ENCODE measurements at places on chromosomes 4 and X.

- no peak for DNase-seq
Measured at GRCh38 chr4:66489783-66490452, 819.6 kb upstream of the EPHA5 start.

GRCh38 chr4:57924951-57925350 lies 814.8 kb upstream of the IGFBP7 start:
- DNase-seq: no peak

DNA sequence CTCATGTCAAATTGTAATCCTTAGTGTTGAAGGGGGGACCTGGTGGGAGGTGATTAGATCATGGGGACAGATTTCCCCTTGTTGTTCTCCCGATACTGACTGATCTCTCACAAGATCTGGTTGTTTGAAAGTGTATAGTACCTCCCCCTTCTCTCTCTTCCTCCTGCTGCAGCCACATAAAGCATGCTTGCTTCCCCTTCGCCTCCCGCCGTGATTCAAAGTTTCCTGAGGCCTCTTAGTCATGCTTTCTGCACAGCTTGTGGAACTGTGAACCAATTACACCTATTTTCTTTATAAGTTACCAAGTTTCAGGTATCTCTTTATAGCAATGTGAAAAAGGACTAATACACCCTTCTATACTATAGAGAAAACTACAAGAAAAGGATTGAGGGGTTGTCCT lies 1170.5 kb upstream of the AGA start:
- no peak for DNase-seq

DNA sequence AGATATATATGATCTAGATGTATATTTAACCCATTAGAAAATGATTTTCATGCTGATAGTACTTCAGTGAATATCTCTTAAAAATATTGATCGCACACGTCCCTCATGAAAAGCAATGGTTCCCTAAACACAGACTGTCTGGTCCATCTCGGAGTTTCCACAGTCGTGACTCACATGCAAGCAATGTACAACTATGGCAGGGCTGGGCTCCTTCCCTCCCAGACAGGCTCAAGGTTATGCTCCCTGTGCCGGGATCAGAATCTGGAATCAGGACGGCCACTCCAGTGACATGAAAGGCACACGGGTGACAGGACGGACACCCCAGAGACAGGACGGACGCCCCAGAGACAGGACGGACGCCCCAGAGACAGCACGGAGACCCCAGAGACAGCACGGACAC lies 40.2 kb upstream of the PPP2R3B start:
- DNase-seq: no peak

GRCh38 chr4:18185491-18185890 lies 163.9 kb upstream of the LCORL start:
- no peak for DNase-seq

GRCh38 chr4:13481569-13481968 lies 2.6 kb downstream of the RAB28 start:
- no peak for DNase-seq

DNA sequence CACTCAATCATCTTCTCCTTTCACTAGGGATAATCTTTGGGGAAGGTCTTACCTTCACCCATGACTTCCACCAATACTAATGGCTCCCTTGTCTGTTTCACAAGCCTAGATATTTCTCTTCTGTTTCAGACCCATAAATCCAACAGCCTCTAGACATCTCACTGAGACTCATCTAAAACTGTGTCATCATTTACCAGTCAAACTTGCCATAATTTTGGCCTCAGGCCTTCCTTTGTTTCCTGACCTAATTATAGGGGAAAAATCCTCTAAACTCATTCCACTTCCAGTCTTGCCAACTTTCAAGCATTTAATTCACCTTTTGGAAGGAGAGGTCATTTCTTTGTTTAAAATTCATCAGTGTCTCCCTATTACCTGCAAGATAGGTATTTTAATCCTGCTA lies 181.0 kb upstream of the CNKSR2 start:
- DNase-seq: no peak

DNA sequence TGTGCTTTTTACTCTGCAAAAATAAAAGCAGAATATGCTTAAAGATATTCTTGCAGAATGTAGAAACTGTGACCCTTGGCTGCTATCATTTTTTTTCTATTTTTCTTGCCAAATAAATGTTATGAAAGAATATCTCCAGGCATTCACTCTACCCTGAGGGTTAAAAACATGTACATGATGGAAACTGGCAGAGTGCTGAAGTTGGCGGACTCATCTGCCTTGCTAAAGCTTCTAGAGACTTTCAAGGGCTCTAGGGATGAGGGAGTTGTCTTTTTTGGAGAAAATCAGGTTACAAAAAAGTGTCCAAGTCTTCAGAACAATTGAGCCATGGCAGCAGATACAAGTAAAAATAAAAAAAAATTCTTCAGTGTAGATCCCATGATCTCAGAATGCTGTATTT lies 40.5 kb upstream of the NRK start:
- no peak for DNase-seq

DNA sequence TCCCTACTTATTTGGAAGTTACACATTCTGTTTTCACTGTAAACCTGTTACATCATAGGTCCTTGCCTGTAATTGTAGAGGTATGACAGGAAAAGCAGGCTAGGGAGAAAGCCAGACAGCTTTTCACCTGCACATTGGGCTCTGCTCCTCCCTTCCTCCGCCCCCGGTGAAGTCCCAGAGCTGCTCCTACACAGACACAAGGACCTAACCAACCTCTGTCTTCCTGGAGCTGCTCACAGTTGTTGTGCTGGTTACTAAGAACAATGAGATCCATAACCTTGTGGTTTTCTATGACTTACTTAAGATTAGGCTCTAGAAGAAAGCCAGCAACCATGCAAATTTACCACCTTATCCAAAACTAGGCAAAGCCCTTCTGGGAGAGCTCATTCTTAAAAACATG lies 40.0 kb downstream of the MOSPD2 start:
- no peak for DNase-seq

GRCh38 chr4:142353149-142353738 lies 492.9 kb downstream of the INPP4B start:
- DNase-seq: no peak

DNA sequence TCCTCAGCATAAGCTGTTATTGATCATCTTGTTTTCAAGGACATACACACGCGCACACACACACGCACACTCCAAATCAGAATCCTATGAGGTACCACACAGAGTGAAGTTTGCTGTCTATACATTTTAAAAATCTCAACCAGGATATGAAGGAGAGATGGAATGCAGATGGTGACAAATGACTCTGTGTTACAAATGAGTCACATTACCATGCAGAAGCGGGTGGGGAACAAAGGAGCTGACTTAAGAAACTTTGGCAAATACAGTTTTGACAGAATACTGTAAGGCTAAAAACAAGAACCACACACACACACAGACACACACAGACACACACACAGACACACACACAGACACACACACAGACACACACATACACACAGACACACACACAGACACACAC lies 81.7 kb downstream of the RELL1 start:
- no peak for DNase-seq

- no peak for DNase-seq
Measured at GRCh38 chr4:83172371-83172770, 57.8 kb upstream of the PLAC8 start.

GRCh38 chr4:57412259-57413054 lies 302.3 kb upstream of the IGFBP7 start:
- DNase-seq: no peak

DNA sequence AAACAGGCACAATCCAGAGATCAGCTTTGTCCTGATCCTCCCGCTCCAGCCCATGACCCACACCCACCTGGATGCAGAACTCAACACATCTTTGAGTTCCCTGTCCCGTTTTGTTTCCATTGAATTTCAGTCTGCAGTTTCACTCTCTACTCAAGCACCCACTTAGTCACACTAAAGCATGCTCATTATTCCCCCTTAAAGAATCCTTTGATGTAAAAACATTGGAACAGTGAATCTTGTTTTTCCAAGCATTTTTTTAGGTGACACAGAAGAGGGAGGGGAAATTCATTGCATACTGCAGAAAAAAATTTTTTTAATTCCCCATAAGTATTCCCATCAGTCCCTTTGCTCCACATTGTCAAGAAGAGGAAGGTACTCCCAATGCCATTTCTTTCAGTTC lies 249.7 kb upstream of the TTC29 start:
- DNase-seq: no peak

- no peak for DNase-seq
Measured at GRCh38 chr4:151460434-151460833, 51.5 kb downstream of the FHIP1A start.

GRCh38 chrX:115023139-115023538 lies 5.7 kb upstream of the IL13RA2 start:
- no peak for DNase-seq

GRCh38 chr4:8761167-8761823 lies 110.3 kb downstream of the HMX1 start:
- peak; percentile 4 for DNase-seq

DNA sequence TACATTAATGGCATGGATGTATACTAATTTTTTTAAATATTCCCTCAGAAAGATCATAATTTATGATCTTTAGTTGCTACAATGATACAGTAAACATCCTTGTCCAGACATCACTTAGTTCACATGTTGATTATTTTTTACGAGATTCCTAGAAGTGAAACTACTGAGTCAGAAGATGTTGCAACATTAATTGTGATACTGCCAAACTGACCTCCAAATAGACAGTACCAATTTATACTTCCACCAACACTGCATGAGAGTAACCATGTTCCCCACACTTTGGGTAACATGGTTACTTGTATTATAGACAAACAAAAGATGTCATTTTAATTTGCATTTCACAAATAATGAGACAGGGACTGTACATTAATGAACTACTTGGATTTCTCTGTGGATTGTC lies 19.6 kb downstream of the RCHY1 start:
- DNase-seq: no peak

DNA sequence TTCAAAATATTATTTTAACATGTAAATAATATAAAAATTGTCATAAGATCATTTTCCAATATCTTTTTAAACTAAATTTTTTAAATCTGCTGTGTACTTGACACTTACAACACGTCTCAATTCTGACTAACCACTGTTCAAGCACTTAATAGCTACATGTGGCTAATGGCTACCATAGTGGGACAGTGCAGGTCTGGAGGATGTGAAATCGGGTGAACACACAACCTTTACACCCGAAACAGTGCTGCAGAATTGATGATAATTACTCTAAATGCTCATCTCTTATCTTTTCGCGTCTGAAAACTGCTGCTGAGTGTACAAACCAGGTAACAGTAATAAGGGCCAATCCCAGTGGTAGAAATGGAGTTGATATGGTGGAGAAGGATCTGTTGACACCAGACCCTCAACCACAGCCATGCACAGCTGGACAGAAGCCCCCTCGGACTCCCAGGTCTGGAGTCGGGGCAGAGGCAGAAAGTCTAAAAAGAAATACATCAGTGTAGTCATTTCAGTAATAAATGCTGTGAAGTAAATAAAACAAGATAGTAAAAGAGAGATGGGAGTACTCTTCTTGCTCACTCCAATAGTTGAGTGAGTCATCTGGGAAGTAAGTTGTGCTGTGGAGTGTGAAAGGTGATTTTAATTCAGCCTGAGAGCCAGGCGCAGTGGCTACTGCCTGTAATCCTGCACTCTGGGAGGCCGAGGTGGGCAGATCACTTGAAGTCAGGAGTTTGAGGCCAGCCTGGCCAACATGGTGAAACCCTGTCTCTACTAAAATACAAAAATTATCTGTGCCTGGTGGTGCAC lies 150.0 kb downstream of the CBR4 start:
- DNase-seq: no peak

DNA sequence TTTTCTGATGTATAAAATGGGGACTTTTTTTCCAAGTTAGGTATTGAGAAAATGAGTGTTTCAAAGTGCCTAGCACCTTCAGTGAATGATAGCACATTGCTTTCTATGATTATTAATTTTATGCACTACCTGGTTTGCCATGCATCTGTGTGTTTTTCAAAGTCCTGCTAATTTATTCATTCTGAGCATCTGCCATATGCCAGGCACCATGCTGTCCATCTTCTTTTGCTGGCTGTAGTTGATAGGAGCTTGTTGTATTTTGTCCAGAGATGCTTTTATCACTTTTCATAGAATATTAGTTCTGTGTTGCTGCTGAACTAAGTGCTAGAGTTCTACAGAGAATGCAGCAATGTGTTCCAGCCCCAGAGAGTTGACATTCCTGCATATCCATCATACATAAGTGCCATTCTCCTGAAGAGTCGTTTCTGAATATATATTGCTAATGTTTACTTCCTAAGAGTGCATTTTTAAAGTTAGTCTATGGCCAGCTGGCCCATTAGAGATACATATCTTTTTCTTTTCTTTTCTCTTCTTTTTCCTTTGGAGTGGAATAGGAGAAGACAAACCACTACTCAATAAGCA lies 49.0 kb upstream of the CLNK start:
- no peak for DNase-seq

DNA sequence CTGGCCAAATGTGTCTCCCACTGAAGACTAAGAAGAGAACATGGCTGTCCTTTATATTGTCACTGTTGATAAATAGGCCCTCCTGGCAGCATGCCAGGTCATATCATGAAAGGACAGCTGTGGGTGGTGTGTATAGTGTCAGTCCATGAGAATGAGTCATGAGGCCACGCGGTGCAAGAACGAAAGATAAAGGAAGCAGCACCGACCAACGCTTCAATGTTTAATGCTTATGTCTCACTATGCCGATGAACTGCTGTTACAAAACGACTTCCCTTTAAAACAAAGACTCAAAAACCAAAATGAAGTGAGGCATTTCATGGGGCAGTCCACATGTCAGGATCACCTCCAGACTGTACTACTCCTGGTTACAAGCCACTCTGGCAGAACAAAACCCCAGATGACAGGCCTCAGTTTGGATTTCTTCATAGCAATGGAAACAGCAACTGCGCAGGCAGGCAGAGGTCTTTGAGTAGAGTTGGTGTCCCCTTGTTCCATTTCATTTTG lies 5.2 kb upstream of the TCEANC start:
- DNase-seq: peak; percentile 42

- DNase-seq: no peak
Measured at GRCh38 chr4:90852237-90852636, 725.0 kb downstream of the CCSER1 start.

DNA sequence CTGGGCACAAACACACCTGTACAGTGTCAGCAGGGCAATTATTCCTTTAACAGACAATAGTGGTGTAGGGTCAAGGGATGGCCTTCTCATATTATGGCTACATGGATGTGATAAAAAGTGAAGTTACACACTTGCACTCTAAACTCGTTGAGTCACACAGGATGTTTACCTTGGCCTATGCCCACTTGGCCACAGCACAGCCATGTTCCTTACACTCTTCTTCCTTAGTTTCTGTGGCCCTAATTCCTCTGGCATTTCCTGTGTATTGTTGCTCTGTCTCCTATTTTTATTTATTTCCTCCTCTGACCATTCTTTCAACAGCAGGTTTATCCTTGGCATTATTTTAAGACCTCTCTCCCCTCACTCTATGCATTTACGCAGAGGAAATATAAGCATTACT lies 86.8 kb upstream of the NPFFR2 start:
- no peak for DNase-seq

GRCh38 chr4:173565281-173565680 lies 35.3 kb upstream of the HAND2 start:
- DNase-seq: no peak

GRCh38 chrX:154750301-154751202 lies at the start of gene GAB3:
Gene GAB3 (minus strand): TSS chrX:154751077. CDS start chrX:154751025, 52 bp downstream.
- peak; percentile 37 for DNase-seq

GRCh38 chr4:152709675-152710438 lies 30.1 kb upstream of the TMEM154 start:
- no peak for DNase-seq

Data from activated naive CD4-positive, alpha-beta T cell treated with anti-CD3 and anti-CD28 coated beads, Interleukin-2, amount 50 U/mL, for 16 hours (primary cell).